ENCODE measurements at places on chromosomes 3 and 15. TPM values are rescaled to one million over a fixed set of nuclear protein-coding genes. Genes with fewer than 3 reads are reported as not detected.

Gene ASB14
- not detected for total RNA-seq

Gene SI
- 29.5 TPM for total RNA-seq

Gene TYRO3
- 8.5 TPM for total RNA-seq

Gene CNTN6
- not detected for total RNA-seq

Gene LIPC
- total RNA-seq: 9.3 TPM

DNA sequence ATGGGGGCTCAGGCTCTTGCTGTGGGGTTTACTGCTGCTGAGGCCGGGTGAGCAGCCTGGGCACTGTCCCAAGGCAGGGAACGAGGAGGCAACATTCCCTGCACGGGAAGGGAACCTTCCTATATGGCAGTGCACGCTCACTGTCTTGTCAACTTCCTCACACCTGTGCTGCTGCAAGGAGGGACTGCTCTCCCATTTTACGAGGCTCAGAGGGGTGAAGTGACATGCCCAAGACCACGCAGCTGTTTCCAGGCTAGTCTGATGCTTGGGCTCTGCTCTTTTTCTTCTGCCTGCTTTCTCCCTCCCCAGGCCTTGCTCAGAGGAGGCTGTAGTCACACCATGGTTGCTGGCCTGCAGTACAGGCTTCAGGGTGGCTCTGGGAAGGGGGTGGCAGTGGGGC is 41.5 kb downstream of the SPSB4 start:
- no peak for DNase-seq

DNA sequence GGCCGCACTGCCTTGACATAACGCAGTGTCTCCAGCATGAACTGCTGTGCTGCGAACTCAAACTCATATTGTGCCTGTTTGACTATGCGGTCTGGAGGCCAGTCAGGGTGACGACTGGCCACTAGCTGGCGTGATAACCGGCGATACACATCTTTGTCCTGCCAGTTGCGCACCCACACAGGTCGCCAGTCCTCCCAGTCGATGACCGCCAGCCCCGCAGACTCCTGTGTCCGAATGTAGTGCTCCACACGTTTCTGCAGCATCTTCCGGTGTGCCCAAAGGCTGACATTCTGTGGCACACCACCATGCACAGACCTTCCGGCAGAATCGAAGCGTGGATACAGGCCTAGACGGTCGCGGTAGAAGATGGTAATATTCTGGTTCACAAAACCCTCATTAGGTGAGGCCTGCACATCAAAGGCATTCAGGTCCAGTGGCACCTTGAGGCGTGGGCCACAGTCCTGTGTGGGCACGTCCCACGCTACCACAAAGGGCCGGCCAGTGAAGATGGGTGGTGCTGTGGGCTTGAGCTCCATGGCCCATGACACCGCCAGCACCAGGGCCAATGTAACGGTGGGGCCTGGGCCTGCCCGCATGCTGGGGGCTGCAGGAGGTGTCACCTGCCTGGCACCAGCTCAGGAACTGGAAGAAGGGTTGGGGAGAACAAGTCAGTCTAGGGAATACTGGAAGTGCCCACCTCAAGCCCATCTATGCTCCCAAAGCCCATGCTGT is 2.5 kb downstream of the HYAL2 start:
- DNase-seq: no peak

DNA sequence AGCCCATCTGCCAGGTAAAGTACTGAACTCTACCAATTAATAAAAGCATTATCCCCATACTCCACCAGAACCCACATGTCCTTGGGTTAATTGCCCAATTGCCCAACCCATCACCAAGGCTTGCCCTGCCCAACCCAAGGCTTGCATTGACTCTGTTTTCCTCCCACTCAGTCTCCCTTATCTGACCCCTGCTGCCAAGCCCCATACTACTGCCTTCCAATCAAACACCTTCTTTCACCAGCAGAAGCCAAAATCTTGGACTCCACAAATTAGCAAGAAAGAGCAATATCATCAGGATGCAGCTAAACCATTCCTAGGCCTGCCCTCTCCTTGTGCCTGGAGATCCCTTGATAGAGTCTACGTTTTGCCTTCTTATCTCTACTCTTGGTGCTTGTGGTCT is 602.9 kb downstream of the NTRK3 start:
- no peak for DNase-seq

DNA sequence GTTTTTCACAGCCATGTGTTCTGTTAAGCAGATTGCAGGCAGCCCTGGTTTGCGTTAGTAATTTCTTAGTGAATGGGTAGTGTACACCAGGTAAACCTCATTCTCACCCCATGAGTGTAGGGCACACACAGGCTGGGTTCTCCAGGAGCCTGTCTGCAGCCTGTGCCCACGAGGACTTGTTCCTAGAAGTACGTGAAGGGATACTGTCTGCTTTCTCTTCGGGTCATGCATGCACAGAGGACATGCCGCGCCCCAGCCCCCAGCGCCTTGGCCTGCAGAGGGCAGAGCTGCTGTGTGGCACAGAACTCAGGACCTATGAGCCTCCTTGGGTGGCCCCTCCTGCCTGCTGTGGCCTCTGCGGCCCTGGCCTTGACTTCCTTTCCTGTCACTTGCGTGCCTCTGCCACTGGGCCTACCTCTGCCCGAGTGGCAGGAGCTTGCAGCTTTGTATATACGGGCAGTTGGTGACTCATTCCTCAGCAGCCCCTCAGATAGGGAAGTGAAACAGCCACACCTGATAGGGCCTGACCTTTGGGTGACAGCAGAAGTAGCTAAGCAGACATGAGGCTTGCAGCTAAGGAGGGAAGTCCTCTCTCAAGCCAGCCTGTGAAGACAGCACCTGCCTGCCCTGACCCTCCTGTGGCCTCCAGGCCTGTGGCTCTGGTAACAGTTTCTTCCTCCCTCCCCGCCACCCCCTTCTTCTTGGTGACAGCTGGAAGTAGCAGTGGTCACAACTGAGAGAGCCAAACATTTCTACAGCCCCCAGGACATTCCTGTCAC is 19.5 kb downstream of the PPCDC start:
- DNase-seq: peak; percentile 94

DNA sequence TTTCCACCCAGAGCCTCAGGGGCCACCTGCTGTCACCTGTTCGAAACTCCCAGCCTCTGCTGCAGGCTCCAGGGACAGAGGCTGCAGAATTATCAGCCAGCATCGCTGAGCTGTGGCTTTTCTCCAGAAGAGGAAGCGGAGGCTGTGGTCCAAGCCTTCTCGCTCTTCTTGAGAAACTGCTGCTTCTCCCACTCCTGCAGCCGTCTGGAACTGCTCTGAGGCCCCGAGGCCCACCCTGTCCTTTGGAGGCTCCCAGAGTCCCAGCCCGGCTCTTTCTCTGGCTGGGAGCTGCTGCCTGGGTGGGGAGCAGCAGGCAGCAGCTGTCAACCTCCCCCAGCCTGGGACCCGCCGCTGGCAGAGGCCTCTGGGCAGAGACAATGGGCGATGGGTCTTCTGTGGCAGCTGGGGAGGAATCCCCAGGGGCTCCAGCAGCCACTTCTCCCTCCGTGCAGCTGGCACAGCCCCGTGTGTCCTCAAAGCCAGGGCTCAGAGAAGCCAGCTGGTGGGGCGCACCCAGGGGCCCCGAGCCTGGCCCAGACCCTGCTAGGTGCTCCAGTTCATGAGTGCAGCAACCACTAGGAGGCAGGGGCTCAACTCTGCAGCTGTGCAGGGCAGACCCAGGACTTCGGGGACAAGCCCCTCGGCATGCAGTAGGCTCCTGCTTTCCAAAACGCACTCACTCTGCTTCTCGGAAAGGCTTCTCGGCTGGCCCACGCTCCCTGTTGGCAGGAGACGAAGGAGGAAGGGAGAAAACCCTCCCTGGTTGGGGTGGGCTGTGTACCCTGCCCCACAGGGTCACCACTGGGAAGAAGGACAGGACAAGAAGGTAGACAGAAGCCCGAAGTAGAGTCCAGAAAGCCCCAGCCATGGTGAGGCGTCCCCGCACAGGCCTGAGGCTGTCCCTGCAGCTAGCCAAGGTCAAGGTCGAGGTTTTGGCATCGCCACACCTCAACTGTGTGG is 49.9 kb upstream of the FURIN start:
- no peak for DNase-seq
